ENCODE measurements at places on chromosomes 2 and 18.

DNA sequence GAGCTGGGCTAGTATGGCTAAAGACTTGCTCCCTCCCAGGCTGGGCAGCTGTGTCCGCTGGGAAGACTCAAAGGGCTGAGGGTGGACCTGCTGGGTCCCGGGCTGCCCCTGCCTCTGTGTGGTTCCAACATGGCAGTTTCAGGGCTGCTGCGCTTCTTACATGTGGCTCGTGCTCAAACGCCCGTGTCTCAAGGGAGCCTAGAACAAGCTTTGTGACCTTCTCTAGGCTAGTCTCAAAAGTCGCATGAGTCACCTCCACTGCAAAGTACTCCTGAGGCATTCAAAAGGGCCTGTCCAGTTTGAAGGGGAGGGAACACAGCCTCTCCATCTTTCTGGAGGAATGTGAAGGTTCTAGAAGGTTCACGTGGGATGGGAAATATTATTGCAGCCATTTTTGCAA, 44.7 kb upstream of the RAB31 start:
- DNase-seq: no peak

DNA sequence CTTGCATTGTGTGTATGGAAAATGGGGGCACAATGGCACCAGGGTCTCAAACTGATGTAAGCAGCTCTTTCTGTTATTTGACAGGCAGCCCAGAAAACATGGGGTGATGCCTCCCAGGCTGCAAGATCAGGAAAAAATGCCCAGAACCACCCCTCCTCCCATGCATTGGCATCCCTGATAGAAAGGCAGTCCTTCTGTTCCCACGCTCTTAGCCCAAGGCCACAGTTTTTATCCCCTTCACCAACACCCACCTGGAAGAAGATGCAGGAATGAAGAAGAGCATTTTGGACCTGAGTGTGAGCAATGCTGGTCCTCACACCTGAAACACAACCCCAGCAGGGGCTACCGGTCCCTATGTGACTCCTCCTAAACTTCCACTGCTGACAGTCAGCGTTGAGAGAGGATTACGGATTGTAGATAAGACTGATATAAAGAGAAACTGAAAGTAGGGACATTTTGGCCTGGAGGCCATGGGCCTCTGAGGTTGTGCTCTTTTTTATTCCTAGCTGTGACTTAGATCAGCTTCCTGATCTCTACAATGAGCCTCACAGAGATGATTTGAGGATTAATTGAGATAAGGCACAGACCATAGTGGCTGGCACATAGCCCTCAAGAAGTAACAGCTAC, 386.0 kb upstream of the ATP5MC3 start:
- no peak for DNase-seq

GRCh38 chr2:135818937-135819610, 17.9 kb downstream of the LCT start:
- peak; percentile 57 for DNase-seq

DNA sequence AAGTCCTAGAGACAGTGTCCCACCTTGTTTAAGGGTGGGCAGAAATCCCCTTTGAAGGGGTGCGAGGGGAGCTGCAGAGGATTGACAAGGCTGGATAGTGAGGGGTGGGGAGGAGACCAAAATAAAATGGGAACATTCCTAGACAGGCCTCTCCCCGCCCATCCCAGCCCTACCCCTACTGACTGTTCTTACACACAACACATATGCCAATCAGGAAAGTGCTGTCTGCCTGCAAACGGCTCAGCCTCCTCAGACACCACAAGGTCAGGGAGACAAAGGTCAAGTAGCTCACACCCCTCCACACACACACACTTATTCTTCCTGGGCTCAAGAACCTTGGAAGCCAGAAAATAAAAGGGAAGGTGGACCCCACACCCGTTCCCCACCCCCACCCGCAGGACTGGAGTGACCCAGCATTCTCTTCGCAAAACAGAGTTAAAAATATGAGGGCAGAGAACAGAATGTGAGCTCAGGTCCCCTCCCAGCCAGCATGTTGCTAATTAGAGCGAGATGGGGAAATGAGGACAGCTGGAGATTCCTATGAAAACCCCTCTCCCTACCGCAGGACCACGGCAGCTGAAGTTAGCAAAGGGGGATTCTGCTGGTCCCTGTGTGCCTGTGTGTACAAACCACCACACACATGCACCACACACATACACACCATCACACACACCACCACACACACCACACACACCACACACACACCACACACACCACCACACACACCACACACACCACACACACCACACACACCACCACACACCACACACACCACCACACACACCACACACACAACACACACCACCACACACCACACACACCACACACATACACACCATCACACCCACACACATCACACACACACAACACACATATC, 197.8 kb downstream of the TNS1 start:
- DNase-seq: no peak

- DNase-seq: no peak
These were observed 446 bp upstream of the EFHD1 start for GRCh38 chr2:232632904-232633412.

DNA sequence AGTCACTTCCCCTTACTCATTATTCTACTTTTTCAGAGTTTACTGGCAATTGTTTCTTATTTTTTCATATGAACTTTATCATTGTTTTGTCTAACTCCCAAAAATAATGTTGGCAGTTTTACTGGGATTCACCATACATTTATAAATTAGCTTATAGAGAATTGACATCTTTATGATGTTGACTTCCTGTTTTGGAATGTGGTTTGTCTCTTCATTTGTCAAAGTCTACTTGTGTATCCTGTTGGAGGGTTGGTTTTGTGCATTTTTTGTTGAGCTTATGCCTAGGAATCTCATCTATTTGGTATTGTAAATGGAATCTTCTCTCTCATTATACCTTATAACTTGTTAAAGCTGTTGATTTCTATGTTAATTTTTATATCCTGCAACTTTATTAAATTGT, 16.4 kb downstream of the EPC2 start:
- no peak for DNase-seq
